ENCODE measurements at places on chromosomes 2 and 18.

DNA sequence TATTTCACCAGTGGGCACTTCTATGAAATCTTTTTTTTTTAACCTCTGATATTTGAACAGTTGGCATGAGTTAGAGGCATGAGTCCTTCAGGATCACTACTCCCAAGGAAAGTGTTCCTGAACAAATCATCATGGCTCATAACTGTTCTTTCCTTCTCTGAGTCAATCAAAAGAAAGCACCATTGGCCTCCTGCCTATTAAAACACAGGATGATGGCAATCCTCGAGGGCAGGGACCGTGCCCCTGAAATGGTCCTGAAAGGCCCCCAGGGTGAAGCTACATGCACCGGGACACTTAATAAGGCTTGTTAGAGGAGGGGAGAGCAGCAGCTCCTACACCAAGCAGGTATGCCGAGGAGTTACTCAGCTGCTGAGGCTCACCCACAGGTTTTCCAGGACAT, 43.5 kb downstream of the SLC14A2 start:
- no peak for DNase-seq

GRCh38 chr2:43075054-43075593, 151.3 kb downstream of the ZFP36L2 start:
- DNase-seq: no peak

GRCh38 chr2:60899892-60900249, 18.5 kb downstream of the REL start:
- no peak for DNase-seq

DNA sequence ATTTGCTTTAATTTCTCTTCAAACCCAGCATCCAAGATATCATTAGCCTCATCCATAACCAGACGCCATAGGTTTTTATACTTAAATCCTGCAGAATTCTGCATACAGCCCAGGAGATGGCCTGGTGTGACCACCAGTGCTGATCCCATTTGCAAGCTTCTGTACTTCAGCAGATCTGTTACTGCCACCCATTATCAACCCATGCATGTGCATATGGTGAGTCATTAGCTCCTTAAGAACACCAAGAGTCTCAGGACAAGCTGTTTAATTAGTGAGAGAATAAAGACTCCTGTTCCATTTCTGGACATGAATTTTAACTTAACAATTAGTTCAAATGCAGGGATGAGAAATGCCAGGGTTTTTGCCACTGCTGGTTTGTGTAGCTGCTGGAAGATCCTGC, 110.7 kb upstream of the TANK start:
- no peak for DNase-seq

DNA sequence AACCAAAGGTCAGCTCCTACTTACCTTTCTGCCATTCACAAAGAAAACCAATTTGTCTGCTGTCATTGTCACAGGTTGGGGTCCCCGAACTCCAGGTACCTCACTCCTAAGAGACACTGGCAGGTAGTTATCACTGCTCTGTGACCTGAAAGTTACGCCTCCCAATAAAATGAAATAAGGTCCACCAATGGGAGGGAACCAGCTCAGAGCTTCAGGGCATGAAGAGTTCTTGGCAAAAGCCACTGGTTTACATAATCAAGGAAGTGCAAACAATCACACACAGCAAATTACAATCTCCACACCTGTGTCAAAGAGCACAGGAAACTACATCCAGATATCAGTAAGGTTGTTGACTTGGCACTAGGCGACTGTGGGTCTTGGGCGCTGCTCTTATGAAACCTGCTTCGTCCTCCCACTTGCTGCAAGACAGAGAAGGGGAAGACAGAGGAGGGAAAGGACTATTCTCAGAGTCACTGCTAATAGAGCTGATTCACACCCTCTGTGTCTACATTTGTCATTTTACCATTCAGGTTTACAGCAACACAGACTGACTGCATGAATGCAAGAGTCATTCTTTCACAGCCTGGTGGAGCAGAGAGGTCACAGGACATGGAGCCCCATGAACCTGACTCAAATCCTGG, at the start of gene XDH:
TSS of gene XDH (minus strand) at position 142 of the 641 bp plus-strand sequence. CDS start at position 66, 76 bp downstream.
- no peak for DNase-seq

DNA sequence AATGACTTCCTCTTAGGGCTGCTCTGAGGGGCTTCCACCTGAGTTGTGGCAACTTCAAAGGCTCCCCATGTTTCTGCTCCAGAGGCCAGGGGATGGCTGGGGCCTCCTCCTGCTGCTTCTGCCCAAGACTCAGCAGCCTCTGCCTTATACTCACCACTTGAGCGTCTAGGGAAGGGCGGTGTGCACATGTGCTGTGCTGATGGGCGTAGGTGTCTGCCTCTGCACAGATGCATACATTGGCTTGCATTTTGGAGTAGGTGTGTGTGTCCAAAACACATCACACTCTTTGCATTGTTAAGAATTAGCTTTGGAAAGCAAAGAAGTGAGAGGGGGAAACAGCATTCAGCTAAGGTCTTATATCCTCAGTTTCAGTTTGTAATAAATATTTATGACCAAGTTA, 85.2 kb downstream of the EN1 start:
- DNase-seq: no peak

DNA sequence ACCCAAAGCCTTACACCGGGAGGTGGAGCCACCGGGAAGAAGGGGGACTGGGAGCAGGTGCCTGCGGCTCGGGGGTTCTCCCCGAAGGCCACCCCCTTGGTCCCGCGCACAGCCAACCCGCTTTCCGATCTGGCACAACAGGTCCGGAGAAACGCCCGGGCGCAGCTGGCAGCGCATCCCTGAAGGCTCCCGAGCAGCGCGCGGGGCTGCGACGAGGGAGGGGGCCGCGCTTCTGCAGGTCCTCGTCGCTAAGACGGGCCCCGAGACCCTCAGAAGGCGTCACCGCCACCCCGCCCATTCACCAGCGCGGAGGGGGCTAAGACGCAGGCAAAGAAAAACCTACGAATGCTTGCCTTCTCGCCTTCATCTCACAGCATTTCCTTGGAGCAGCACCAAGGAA, 1.8 kb downstream of the CBLN2 start:
- no peak for DNase-seq

DNA sequence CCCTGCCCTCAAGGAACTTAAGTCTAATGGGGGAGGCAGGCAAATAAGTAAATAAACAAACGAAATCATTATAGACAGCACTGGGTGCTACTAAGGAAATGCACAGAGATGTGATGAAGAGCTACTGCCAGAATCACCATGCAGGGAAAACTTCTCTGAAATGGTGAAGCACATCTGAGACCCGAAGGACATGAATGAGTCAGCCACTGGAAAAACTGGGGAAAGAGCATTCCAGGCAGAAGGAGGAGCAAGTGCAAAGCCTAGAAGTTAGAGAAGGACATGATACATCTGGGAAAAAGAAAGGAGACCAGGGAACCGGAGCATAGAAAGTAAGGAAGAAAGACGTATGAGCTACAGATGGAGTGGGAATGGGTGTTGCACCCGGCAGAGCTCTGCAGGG, 56.8 kb downstream of the TGFA start:
- DNase-seq: no peak

DNA sequence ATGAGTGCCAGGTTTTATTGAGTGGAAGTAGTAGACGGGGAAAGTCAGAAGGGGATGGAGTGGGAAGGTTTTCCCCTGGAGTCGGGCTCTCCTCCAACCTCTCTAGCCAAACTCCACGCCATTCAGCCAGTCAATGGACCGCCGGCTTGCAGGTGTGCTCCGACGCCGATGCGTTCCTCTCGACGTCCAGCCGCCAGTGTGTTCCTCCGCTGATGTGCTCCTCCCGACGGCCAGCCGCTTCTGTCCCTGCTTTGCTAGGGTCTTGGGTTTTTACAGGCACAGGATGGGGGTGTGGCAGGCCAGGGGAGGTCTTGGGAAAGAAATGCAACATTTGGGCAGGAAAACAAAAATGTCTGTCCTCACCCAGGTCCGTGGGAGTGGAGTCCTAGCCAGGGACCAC, 94.3 kb upstream of the TEX51 start:
- DNase-seq: no peak

- DNase-seq: no peak
These were observed 173.5 kb upstream of the FN1 start for GRCh38 chr2:215609089-215610032.

- DNase-seq: no peak
These were observed 258.9 kb downstream of the DYSF start for GRCh38 chr2:71712158-71712818.

DNA sequence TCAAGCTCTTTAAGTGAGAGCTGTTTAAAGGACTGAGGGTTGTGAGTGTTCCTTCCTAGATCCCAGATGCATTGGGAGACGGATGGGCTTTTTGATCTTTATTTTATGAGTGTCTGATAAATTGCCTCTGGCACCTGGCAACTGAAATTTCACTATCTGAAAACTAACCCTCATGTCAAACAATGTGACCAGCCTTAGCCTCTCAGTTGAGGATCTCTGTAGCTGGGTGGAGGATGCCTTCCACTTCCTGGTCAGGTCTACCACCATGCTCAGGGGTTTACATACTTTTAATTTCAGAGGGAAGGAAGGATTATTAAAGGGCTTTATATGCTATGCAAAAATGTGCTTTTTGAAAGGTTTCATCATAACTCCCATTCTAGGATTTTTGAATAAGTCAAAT, 70.5 kb upstream of the NT5C1B start:
- DNase-seq: no peak

DNA sequence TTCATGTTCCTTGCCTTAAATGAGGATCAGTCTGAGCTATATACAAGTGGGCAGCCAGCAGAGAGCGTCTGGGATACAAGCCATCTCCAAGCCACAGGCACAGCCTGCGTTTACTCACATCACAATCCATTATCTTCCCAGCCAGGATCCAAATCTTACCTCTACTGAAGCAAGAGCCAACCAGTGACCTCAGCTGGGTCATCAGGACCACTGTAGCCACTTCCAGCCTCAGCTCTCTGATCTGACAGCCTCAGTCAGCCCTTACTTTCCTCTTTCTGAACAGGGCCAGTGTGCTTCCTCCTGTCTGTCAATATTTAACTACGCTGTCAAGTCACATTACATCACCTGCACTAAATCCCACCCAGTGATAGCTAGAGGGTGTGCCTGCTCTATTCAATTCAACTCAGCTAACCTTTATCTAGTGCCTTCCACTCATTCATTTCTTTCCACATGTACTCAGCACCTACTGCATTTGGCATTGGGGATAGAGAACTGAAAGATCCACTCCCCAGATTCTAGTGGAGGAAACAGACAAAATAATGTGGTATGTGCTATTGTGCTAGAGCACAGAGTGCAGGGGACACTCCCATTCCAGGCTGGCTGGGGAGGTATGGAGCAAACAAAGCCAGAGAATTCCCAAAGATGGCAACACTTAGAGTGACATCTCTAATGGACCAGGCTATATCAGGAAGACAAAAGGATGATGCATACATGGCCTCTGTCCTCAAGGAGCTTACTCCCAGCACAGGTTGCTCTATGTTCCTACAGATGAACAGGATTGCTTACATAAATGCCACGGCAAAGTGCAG, 146.5 kb downstream of the NCKAP5 start:
- DNase-seq: no peak

GRCh38 chr2:198242093-198242492, 437.7 kb downstream of the PLCL1 start:
- no peak for DNase-seq

DNA sequence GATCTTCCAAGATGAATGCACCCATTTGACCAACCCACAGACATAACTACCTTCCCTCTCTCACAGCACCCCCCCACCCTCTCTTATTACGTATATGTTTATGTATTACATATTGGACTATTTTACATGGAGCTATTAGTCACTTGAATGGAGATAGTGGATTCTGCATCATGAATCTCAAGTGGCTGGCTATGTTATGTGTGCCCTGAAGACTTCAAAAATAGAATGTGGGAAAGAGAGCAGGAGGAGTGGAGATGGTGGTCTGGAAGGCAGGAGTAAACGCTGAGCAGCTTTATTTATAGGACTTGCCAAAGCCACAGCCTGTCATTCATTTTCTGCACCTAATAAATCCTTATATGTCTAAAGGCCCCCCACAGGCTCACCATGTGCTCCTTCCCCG, 4.9 kb downstream of the ANTXR1 start:
- DNase-seq: no peak

- DNase-seq: no peak
These were observed 80.6 kb downstream of the HS6ST1 start for GRCh38 chr2:128237911-128238697.

DNA sequence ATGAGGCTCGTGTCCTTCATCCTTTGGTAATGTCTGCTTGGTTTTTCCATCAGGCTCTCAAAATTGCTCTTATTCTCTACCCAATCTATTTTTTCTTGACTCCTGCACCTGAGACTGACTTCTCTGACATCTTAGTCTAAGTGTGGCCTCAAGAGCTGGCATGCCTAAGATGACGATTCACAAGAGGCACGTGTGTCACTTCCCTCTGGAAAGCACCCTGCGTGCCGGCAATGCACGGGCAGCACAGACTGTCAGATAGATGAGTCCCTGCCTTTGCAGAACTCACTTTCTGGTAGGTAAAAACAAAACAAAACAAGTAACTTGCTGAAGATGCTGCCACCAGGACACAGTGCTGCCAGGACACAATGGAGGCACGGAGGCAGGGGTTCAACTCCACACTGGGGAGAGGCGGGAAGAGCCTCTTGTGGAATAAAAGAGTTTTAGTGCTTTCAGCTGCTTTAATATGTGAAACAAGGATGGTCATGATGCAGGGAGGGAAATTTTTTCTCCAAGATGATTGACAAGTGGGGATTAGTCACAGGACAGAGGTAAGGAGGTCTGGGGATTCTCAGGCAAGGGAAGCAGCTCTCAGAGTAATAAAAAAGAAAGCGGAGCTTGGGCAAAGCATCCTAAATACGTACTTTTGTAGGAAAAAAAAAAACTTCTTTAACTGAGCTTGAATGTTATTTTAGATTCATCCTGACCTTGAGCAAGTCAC, 27.3 kb downstream of the CYB5A start:
- no peak for DNase-seq

- no peak for DNase-seq
These were observed 943.9 kb downstream of the EPHA4 start for GRCh38 chr2:220628252-220628651.

DNA sequence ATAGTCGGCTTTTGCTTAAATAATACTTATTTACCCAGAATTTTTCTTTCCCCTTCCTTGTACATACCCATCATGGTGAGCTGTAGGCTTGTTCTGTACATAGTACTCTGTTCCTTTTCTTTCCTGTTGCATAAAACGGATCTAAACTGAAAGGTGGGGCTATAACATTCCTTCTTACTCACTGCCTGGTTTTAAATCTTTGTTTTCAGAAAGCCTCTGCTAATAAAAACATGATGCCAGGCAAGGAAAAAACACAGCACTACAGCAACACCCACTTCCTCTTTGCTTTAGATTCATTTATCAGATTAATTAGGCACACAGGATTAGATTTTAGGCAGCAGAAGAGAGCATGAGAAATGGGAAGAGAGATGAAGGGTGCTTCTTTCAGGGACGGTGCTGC, 19.6 kb upstream of the STON1 start:
- DNase-seq: no peak

All from thymus (tissue), 14 donors.